Small intestine (tissue), 16 donors: ENCODE measurements at places on chromosomes 7 and 10. TPM values are rescaled to one million over a fixed set of nuclear protein-coding genes. Genes with fewer than 3 reads are reported as not detected.

DEPP1 gene
- 39.4 TPM for polyA plus RNA-seq

ACTR3C gene
- 9.6 TPM for polyA plus RNA-seq

ACHE gene
- 4.5 TPM for polyA plus RNA-seq

NEUROG3 gene
- 5.3 TPM for polyA plus RNA-seq

NEBL gene
- 1.5 TPM for polyA plus RNA-seq

GIMAP8 gene
- polyA plus RNA-seq: 14.0 TPM

PLAC9 gene
- polyA plus RNA-seq: not detected

ENO4 gene
- 0.03 TPM for polyA plus RNA-seq
